ENCODE measurements at places on chromosomes 13 and 19. TPM values are rescaled to one million over a fixed set of nuclear protein-coding genes. Genes with fewer than 3 reads are reported as not detected.

DNA sequence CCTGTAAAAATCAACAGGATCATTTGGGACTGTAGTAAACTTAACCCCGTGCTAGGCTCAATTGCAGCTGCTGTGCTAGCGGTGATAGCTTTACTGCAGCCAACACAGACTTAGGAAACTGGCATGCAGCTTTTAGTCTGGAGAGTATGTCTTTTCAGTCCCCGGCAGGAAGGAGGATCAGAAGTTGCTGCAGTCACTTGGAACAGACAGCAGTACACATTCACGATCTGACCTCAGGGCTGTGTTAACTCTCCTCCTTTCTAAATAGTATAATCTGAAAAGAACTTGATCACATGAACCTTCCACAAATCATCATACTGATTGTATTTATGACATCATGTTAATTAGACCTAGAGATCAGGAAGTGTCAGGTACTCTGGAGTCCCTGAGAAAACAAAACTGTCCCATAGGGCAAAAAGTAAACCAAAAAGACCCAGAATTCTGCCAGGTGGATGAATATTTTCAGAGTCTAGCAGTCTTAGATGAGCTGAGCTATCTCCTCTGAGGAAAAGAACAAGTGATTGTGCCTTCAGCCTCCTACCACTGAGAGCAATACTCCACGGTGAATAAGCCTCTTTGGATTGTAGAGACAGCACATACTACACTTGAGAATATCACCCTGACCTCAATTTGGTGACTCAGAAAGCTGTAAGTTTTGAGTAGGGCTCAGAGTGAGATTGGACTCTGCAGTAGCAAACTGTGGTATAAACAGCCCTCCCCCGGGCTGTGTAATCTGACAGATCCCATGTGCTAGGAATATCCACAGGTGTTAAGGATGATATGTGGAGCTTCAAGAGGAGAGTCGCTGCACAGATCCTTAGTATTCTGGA is 181.0 kb upstream of the GPR12 start:
- peak; percentile 24 for DNase-seq

DNA sequence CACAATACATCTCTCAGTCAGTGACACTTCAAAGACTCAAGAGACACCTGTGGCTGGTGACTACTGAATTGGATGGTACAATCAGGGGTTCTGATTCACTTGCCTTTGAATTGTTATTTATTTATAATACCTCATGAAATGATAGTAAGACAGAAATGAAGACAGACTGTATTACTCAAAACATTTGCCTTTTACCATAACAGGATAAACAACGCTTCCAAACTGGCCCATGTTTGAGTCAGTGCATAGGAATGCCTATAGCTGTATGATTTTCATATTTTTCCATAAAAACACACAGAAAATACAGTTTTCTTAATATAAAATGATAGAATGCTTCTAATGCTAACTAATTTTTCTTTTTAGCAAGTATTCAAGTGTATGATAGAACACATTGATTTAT is 59.5 kb upstream of the FGF14 start:
- DNase-seq = no peak

DNA sequence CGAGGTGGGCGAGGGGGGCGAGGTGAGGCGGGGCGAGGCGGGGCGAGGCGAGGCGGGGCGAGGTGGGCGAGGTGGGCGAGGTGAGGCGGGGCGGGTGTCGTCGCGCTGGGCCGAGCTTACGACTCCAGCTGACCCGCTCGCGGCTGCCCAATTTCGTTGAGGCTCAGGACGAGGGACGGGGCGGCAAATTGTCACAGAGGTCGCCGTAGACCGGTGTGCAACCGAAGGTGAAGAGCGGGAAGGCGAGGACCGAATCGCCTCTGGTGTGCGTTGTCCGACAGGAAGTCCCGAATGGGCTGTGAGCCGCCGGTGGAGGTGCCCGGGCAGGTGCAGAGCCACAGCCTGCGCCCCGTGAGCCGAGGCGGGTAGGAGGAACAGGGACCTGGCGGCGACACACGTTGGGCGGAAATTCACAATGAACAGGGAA is at the start of gene LACC1:
TSS of gene LACC1 (plus strand) at position 150 of the 427 bp plus-strand sequence. CDS start 1,082 bp downstream, outside the sequence.
- DNase-seq = peak; percentile 57

DNA sequence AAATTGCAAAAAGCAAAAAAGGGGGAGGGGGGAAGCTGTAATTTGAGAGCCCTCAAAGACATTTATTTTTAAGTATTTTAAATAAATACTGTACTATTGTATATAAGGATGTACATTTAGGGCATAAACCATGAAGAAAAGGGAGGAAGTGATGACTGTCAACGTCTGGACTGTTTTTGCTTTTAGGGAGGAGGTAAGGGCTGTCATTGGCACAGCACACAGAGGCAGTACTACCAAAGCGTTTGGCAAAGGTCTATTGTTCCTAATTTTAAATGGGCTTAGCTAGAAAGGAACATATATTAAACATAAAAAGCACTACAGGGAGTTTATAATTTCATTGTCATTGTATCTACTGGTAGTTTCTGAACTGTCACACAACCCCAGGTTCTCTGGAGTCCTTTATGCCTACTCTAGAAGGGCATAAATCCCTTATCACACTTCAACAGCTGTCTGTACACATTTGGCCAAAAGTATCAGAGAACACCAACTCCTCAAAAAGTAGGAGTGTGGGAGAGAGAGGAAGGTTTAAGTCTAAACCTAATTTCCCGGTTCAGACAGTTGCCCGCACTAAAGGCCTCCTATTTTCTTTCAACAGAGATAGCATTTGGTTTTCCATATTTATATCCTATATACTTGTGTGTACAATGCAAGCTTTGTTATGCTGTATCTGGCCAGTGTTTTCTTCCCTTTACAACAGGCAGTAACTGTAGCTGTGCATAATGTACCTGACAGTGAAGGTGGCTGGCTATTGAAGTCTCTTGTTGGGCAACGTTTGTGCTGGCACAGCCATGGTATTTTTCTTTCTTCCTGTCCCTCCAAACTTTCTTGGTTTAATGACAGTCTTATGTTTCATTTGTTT is 406.2 kb downstream of the KLF5 start:
- DNase-seq = no peak

- DNase-seq = no peak
Observed at GRCh38 chr13:103762523-103762922, 696.3 kb upstream of the SLC10A2 start.

GRCh38 chr13:109998037-109998436 is 211.7 kb upstream of the IRS2 start:
- no peak for DNase-seq

DNA sequence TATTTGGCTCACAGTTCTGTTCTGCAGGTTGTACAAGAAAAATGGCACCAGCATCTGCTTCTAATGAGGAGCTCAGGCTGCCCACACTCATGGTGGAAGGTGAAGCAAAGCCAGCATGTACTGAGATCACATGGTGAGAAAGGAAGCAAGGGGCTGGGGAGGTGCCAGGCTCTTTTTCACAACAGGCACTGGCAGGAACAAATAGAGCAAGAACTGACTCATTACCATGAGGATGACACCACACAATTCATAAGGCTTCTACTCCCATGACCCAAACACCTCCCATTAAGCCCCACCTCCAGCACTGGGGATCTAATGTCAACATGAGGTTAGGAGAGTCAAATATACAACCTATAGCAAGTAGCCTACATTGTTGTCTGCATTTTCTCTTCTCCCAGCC is 522.6 kb downstream of the RFC3 start:
- no peak for DNase-seq

GRCh38 chr13:99909097-99909835 is 62.3 kb downstream of the ZIC5 start:
- no peak for DNase-seq

DNA sequence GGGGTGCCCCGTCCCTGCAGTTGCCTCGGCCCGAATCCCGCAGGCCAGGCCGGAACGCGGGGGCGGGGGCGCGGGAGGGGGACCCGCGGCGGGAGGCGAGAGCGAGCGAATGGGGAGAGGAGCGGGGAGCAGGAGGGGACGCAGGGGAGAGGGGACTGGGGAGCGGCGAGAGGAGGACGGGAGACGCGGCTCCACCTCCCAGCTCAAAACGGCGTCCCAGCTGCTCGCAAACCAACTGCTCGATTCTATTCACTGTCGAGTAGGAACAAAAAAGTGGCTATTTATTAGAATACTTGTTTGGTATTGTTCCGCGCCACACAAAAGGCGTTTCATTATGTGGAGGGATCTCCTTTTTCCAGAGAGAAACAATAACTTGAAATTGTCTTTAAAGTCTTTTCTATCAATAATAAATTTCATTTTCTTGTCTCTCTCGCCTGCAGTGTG is 10.6 kb upstream of the SOX1 start:
- no peak for DNase-seq

DNA sequence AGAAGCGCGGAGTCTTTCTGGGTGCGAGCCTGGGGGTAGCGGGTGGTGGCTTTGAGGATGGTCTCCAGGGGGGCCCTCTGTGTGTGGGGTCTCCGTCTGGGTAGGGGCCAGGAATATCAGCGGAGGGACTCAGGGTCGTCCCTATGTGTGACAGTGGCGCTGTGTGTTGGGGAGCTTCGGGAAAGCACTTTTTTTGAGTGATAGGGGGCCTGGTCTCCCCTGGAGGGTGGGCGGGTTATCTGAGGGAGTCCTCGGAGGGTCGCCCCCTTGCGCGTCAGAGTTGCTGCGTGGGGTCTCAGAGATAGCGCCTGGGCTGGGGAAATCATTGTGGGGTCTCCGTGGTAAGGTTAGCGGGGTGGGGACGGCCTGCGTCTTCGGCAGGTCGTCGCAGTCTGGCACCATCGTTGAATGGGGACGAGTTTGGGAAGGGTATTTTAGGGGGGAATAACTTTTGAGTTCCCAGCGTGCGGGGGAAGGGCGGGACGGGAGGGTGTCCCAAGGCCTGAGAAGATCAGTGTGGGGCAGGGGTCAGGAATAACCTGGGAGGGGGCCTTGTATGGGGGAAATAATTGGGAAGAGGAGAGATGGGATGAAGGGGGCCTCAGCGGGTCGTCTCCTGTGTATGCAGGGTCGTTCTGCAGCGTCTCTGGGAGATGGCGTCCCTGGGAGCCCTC is 857 bp downstream of the IER2 start:
- peak; percentile 31 for DNase-seq

DNA sequence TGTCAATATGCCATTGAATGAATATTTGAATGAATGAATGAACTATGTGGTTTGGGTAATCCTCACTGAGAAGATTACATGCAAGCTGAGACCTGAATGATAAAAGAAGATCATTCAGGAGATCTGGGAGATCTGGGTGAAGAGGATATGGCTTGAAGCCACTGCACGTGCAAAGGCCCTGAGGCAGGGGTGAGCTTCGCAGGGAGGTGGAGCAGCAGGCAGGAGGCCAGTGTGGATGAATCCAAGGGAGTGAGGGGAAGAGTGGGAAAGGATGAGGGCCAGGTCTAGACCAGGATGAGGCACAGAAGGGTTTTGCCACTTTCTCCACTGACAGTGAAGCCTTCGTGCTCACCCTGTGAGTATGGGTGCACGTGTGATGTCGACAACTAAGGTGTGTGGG is 49.9 kb downstream of the ERICH4 start:
- no peak for DNase-seq

ATP4A gene
- not detected for total RNA-seq

KLF1 gene
- total RNA-seq = 0.46 TPM

ZNF730 gene
- 0.27 TPM for total RNA-seq

AKT1S1 gene
- 34.4 TPM for total RNA-seq

LCP1 gene
- 1,053 TPM for total RNA-seq

Data from activated naive CD4-positive, alpha-beta T cell treated with anti-CD3 and anti-CD28 coated beads, Interleukin-2, amount 50 U/mL, for 72 hours (primary cell).